ENCODE measurements at places on chromosomes 4 and X. TPM values are rescaled to one million over a fixed set of nuclear protein-coding genes. Genes with fewer than 3 reads are reported as not detected.

Gene TLR2
- total RNA-seq, result 2.2 TPM

Gene MAGEC2
- not detected for total RNA-seq

Gene PLP1
- 74.2 TPM for total RNA-seq

Gene VCX2
- total RNA-seq, result not detected

Gene PWWP3B
- total RNA-seq, result 1.00 TPM

Gene C4orf50
- total RNA-seq, result 9.4 TPM

Gene ZNF711
- total RNA-seq, result 87.8 TPM

Gene TBL1X
- 11.1 TPM for total RNA-seq

Measured in cerebellum (tissue), 4 donors.